ENCODE measurements at places on chromosomes 5 and 9. TPM values are rescaled to one million over a fixed set of nuclear protein-coding genes. Genes with fewer than 3 reads are reported as not detected.

ZDHHC11 gene
- 22.9 TPM for polyA plus RNA-seq

KCNV2 gene
- 4.7 TPM for polyA plus RNA-seq

IFNA2 gene
- not detected for polyA plus RNA-seq

RMRP gene
- polyA plus RNA-seq, result not detected

DDX46 gene
- polyA plus RNA-seq, result 22.4 TPM

FBLL1 gene
- 12.4 TPM for polyA plus RNA-seq

C9orf153 gene
- polyA plus RNA-seq, result 24.4 TPM

CCDC107 gene
- polyA plus RNA-seq, result 17.2 TPM

WNT8A gene
- polyA plus RNA-seq, result 1.4 TPM

OLFM1 gene
- polyA plus RNA-seq, result 16.0 TPM

ANKRD18B gene
- polyA plus RNA-seq, result 6.3 TPM

ZNF474 gene
- polyA plus RNA-seq, result 16.4 TPM

KIF12 gene
- 7.1 TPM for polyA plus RNA-seq

THBS4 gene
- 62.5 TPM for polyA plus RNA-seq

FREM1 gene
- polyA plus RNA-seq, result 14.6 TPM

TPM2 gene
- 369 TPM for polyA plus RNA-seq

PCDHGB7 gene
- 6.6 TPM for polyA plus RNA-seq

ZCCHC10 gene
- polyA plus RNA-seq, result 45.4 TPM

CNTFR gene
- polyA plus RNA-seq, result 11.8 TPM

ENG gene
- 144 TPM for polyA plus RNA-seq

TMC1 gene
- polyA plus RNA-seq, result 3.0 TPM

DOCK8 gene
- 46.7 TPM for polyA plus RNA-seq

CAMK4 gene
- polyA plus RNA-seq, result 76.9 TPM

ADAMTSL1 gene
- 4.7 TPM for polyA plus RNA-seq

PCDHGA11 gene
- 0.83 TPM for polyA plus RNA-seq

CYSRT1 gene
- 3.0 TPM for polyA plus RNA-seq

EPB41L4A gene
- polyA plus RNA-seq, result 13.3 TPM

LHX6 gene
- polyA plus RNA-seq, result 8.8 TPM

IFNK gene
- polyA plus RNA-seq, result not detected

Data from testis (tissue), 5 donors.